ENCODE measurements at places on chromosomes 6 and 20. TPM values are rescaled to one million over a fixed set of nuclear protein-coding genes. Genes with fewer than 3 reads are reported as not detected.
A peak's percentile ranks its signal among the peaks of the same experiment; 100 is the strongest.

CNKSR3 gene
- 2.1 TPM for total RNA-seq

SF3B5 gene
- total RNA-seq = 161 TPM

C6orf132 gene
- total RNA-seq = 2.0 TPM

C20orf144 gene
- total RNA-seq = 0.06 TPM

ASIP gene
- total RNA-seq = not detected

AKAP7 gene
- total RNA-seq = 97.3 TPM

DNA sequence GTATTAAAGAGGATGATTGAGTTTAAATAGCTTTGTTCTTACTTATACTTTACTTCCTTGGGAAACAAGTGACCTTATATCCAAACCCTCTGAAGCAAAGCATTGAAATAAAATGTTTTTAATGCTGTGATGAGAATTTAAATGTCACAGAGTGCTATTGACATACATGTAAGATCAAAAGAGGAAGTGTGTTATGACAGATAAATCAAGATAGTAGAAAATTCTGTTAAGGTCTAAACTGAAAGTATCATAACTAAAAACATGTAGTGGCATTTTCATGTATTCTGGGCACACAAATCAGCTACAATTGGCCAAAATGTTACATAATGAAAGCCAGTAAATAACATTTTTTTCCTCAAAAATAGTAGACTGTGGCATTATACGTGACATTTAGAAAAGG, 318.0 kb downstream of the GRIK2 start:
- H3K27ac ChIP-seq = no peak overlapping the region
- H3K27me3 ChIP-seq = no peaks in the 10 kb centered on the region
- H3K36me3 ChIP-seq = no peaks in the 10 kb centered on the region
- no peaks in the 10 kb centered on the region for H3K4me1 ChIP-seq

GRCh38 chr6:75855052-75855451, 106.0 kb downstream of the MYO6 start:
- DNase-seq = peak; percentile 40
- no peaks in the 10 kb centered on the region for H3K4me1 ChIP-seq
- no peak overlapping the region for H3K4me3 ChIP-seq

- no peak overlapping the region for H3K4me3 ChIP-seq
- peaks cover 8% of the 10 kb centered on the region for H3K4me1 ChIP-seq
- H3K27me3 ChIP-seq = no peaks in the 10 kb centered on the region
- H3K36me3 ChIP-seq = no peaks in the 10 kb centered on the region
These were observed 96.1 kb upstream of the BHLHE23 start for GRCh38 chr20:63102721-63103375.

- no peak overlapping the region for H3K27ac ChIP-seq
- peak; percentile 30 for DNase-seq
- H3K4me3 ChIP-seq = no peak overlapping the region
- H3K36me3 ChIP-seq = no peaks in the 10 kb centered on the region
These were observed 79.4 kb downstream of the GFOD1 start for GRCh38 chr6:13407709-13408695.

DNA sequence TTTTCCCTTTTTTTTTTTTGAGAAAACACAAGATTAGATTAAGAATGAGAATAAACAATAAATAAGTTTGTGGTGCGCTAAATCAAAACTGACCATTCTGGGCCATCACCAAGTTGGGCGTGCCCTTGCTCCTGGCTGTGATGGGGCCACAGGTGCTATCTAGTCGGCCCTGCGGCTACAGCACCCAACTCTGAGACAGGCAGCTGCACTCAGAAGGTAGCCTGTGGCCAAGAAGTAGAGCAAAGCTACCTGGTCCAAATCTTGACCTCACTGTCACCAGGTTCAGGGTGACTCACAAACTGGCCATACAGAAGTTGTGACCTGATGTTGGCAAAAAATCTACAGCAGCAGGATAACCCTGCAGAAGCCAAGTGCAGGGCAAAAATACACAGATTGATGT, 3.4 kb downstream of the TXNDC5 start:
- H3K36me3 ChIP-seq = no peaks in the 10 kb centered on the region
- H3K4me3 ChIP-seq = no peak overlapping the region
- H3K27me3 ChIP-seq = no peaks in the 10 kb centered on the region

- no peak overlapping the region for H3K4me3 ChIP-seq
- H3K27me3 ChIP-seq = no peaks in the 10 kb centered on the region
- H3K4me1 ChIP-seq = no peaks in the 10 kb centered on the region
These were observed 100.6 kb downstream of the HIVEP1 start for GRCh38 chr6:12112540-12113189.

DNA sequence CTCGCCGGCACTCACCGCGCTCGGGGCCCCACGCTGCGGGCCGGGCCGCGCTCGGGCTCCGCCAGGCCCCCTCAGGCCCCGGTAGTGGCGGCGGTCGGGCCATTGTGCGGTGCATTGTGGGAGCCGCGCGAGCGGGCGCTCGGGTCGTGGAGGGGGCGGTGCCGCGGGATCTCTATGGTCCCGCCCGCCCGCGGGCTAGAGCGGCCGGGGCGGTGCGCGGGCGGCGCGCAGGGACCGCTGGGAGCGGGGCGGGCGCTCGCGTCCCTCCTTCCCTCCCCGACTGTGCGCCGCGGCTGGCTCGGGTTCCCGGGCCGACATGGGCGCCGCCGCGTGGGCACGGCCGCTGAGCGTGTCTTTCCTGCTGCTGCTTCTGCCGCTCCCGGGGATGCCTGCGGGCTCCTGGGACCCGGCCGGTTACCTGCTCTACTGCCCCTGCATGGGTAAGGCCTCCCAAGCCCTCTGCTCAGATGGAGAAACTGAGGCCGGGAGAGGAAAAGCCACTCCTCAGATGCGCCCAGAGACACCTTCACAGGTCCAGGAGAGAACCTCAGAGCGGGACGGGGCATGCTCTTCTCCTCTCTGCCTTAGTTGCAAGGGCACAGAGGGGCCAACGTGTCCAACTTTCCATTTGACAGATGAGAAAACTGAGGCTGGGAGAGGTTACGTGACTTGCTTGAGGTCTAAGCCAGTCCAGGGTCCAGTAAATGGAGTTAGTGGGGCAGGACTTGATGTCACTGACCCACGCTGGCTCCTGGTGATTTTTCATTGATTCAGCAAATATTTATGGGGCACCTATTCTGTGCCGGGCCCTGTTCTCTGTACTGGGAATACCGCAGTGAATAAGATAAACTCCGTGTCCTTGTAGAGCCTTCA, at the start of the genes PLAGL2 and POFUT1:
TSS of gene PLAGL2 (minus strand) at position 118 of the 873 bp plus-strand sequence. CDS start 5,565 bp downstream, outside the sequence.
TSS of gene POFUT1 (plus strand) at position 255 of the 873 bp plus-strand sequence. CDS start at position 317, 62 bp downstream.
- H3K4me1 ChIP-seq = peaks cover 19% of the 10 kb centered on the region
- H3K4me3 ChIP-seq = peak within 1 kb of the TSS; percentile 81
- H3K36me3 ChIP-seq = no peaks in the 10 kb centered on the region
- no peaks in the 10 kb centered on the region for H3K27me3 ChIP-seq
- peak within 1 kb of the TSS; percentile 41 for H3K27ac ChIP-seq

GRCh38 chr20:52268184-52268749, 76.7 kb upstream of the ZFP64 start:
- H3K36me3 ChIP-seq = no peaks in the 10 kb centered on the region
- no peaks in the 10 kb centered on the region for H3K27me3 ChIP-seq
- H3K4me1 ChIP-seq = no peaks in the 10 kb centered on the region
- no peak overlapping the region for H3K27ac ChIP-seq

- no peaks in the 10 kb centered on the region for H3K36me3 ChIP-seq
- H3K4me1 ChIP-seq = no peaks in the 10 kb centered on the region
- H3K27ac ChIP-seq = no peak overlapping the region
- DNase-seq = no peak
These were observed 148.4 kb upstream of the LRFN2 start for GRCh38 chr6:40735521-40735920.

All from adrenal gland (tissue), 19 donors.